ENCODE measurements at places on chromosomes 16 and 17.

DNA sequence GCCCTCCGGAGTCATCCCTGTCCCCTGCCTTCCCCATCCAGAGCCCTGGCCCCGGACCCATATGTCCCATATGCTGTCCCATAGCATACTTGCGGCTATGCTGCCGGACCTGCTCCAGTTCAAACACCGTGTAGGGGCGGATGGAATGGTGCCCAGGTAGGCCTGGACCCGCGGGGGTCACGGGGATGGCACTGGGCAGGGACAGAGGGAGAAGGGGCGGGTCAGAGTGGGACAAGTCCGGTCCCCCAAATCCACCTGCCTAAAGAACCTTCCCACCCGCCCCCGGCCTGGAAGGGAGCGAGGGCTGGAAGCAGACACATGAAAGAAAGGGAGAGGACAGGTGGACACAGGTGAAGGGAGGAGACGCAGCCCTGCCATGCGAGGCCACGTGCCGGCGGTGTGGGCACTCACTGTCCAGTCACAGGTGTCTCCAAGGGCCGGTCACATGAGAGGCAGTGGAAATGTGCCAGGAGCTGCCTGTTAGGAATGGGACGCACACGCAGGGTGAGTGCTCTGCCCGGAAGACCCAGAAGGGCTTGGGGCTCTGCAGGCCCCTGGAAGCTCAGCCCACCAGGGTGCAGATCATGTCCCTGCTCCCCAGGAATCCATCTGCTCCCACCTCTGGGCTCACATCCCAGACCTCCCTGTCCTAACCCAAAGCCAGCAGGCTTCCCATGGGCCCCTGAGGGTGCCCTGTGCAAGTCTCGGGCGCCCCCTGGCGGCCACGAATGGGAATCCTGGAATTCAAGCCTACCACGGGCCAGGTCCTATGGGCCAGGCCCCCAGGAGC, 14.0 kb downstream of the UBALD2 start:
- peak; percentile 80 for DNase-seq

DNA sequence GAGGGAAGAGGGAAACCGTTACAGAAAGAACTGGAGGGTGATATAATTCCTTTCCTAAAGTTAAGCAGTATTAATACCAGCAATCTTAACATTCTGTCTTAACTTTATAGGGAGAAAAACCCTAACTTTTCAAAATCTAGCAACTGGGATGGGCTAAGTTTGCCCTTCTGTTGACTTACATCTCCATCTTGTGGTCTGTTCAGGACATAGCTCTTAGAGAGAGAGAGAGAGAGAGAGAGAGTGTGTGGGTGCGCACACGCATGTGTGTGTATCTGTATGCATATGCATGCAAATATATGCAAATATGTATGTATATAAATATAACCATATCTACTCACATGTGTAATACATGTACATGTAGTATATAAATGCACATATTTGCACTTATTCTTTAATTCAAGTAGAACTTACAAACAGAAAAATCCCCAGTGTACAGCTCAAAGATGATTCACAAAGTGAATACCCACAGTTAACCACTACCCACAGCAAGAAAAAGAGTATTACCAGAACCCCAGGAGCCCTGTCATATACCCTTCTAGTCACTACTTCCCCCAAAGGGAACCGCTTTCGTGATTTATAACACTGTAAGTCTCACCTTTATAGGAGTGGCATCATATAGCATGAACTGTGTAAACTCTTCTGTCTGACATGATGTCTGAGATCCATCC, 46.5 kb downstream of the STX8 start:
- DNase-seq, result no peak

GRCh38 chr17:69857412-69857835, 217.6 kb upstream of the KCNJ16 start:
- DNase-seq, result no peak

DNA sequence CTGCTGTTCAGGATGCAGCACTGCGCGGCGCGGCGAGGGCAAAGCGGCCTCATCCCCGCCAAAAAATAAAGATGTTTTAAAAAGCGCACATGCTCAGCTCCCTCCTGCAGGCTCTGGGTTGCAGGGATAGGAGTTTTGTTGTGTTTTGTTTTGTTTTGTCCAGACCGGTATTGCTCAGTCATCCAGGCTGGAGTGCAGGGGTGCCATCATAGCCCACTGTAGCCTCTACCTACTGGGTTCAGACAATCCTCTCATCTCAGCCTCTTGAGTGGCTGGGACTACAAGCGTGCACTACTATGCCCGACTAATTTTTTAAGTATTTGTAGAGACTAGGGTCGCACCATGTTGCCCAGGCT, 636 bp downstream of the WWOX start:
- no peak for DNase-seq

GRCh38 chr17:27846042-27846655, 45.8 kb upstream of the NOS2 start:
- peak; percentile 11 for DNase-seq

DNA sequence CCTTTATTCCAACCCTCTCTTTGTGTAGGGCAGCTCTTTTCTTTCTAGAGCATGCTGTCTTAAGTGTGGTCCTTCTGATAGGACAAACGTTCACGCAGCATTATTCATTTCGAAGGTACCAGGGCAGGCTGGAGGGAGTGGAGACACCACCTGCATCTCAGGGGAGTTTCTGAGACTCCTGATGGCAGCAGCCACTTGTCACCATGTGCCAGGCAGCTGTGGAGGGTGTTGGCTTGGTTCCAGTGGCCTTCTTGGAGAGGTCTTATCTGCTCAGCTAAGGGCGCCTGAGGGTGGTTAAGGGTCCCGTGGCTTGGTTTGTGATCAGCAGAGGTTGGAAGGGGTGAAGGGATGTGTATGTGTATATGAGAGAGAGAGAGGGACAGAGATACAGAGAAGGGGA, 257.1 kb upstream of the EEF2KMT start:
- no peak for DNase-seq

DNA sequence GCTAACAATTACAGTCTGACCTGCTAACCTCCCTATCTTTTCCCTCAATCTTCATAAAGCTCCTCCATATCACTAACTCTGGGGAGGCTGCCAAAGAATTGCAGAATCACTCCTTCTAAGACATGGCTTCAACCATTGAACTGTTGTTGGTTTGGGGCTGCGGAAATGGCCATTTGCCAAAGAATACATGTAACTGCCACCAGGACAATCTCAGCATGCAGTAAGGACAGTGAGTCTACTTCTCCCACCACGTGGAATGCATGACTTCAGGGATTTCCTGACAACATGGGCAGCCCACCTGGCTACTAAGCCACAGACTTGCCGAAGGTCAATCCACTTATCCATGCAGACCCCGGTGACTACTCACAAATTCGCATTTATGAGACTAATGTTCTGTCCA, 104.3 kb upstream of the NUDT7 start:
- no peak for DNase-seq

DNA sequence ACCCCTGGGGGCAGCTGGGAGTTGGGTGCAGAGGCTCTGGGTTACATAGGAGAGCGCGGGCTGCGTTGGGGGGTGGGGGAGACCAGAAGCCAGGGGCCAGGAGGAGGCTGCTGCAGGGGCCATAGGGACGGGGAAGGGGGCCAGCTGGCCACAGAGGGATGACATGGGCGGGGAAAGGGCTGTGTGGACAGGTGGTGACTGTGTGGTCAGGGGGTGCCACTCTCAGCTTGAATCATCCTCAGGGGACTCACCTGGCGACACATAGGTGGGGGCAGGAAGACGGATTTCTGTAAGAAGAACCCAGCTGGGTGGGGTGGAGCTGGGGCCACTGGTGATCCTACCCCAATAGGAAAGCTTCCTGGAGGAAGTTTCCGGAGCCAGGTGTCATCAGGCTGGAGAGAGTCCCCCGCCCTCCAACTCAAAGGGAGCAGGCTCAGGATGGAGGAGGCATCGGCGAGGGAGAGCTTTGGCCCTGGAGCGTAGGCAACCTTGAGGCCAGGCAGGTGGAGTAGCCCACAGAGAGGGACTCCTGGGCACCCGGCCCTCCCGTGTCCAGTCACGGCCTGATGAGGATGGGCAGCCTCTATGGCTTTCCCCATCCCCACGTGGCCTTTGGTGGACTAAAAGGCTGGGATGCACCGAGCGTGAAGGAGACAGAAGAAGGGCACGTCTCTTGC, 1.2 kb downstream of the TRPV3 start:
- no peak for DNase-seq

GRCh38 chr17:30433514-30433913, 43.7 kb upstream of the GOSR1 start:
- DNase-seq, result no peak

- peak; percentile 28 for DNase-seq
Measured at GRCh38 chr17:62653002-62653825, 25.7 kb downstream of the MRC2 start.

DNA sequence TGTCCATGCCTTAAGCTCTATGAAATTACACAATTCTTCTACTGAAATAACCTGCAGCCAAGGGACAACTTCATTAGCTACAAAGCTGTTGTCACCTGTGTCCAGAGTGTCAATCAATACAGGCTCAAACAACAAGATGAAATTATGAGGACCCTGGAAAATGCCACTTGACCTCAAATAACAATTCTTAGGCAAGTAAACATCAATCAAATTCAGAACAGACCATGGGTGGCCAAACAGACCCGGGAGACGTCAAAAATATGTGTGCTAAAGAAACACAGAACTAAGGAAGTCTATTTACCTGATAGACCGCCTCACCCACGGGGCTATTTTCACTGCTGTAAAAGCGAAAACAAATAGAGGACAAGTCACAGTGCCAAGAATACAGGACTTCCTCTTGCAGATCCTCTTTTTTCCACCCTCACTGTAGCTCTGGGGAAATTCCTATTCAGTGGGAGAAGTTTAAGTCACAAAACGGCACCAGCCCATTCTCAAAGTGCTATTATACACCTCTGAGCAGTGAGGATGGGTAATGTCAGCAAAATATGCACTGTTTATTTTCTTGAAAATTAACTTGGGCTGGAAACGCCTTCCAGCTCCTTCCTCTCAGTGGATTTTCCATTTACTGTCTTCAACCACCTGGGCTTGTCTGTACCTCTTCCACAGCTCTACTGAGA, 2.7 kb downstream of the LITAF start:
- DNase-seq, result no peak

Measured in activated CD4-positive, alpha-beta T cell treated with anti-CD3 and anti-CD28 coated beads for 1 hour (primary cell).